ENCODE measurements at places on chromosomes 2 and 18.

- peak; percentile 86 for DNase-seq
Observed at GRCh38 chr18:47944972-47945852, 14.8 kb upstream of the SMAD2 start.

GRCh38 chr18:49238433-49239042 lies 221.9 kb downstream of the DYM start:
- peak; percentile 59 for DNase-seq

DNA sequence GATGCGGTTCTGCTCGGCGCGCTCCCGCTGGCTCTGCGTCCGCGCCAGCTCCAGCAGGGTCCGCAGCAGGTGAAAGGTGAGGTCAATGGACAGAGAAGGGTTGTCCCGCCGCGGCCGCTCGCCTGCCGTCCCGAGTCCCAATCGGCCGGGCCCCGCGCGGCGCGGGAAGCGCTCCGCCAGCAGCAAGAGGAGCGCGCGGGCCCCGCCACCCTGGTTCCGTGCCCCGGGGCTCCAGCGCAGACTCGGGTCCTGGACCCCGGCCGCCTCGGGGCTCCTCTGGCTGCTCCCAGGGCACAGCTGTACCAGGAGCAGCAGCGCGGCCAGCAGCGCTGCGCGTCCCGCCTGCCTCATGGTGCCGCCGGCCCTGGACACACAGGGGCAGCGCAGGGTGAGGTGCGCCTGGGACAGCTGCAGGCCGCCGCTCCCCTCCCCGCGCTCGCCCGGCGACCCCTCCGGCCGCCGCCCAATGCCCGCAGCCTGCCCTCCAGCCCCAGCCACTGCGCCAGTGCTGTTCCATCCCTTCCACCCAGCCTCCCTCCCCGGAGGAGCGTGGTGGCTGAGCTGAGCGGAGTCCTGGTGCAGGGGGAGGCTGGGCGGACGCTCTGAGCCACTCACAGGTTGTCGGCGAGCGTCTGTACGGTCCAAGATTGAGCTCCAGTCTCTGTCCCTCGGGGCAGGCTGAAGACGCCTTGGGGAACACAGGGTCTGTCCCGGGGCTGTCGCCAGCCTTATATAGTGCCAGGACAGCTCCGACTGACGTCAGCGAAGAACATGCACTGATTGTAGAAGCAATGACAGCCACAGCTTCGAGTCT lies 493 bp downstream of the UCN start:
- DNase-seq: no peak

DNA sequence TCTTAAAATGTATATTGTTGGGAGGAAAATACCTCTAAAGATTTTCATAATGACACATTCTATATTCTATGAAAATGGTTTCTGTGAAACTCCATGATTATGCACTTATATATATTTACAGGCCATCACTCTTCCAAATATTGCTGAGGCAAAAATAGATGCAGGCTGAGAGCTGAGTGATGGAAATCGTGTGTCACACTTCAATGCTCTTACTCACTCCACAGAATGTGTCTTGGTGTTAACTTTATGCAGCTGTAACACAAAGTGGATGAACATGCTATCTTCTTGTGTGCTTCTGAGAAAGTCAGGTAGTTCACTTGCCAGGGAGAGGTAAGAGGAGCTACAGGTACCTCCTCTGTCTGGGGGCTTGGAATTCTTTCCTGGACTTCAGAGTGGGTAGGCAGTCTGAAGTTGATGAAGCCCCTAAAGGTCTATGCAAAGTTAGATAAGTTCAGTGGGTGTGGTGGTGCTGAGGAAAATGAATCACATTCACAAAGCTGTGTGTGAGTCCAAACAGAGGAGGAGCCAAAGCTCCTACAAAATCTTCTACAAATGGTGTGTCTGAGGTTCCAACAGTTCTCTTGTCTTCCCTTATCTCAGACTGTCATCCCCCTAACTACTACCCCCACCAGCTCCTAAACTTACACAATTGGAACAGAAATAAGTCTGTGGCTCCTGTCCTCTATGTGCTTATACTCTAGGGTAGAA lies 74.2 kb upstream of the ST6GAL2 start:
- no peak for DNase-seq

DNA sequence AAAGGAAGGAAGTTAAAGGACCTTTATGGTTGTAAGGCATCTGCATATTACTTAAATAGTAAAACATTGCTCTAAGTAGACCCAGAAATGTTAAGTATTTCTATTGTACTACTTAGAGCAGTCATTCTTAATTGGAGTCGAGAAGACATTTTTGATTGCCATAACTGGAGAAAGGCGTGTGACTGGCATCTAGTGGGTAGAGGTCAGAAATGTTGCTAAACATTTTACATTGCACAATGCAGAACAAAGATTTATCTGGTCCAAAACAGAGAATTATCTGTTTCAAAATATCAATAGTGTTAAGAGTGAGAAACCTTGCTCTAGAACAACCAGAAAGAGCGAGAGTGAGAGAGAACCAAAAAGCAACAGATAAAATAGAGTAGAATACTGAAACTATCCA lies 23.3 kb upstream of the ROCK1 start:
- peak; percentile 55 for DNase-seq

GRCh38 chr2:84417453-84418145 lies 41.5 kb downstream of the SUCLG1 start:
- DNase-seq: peak; percentile 8

DNA sequence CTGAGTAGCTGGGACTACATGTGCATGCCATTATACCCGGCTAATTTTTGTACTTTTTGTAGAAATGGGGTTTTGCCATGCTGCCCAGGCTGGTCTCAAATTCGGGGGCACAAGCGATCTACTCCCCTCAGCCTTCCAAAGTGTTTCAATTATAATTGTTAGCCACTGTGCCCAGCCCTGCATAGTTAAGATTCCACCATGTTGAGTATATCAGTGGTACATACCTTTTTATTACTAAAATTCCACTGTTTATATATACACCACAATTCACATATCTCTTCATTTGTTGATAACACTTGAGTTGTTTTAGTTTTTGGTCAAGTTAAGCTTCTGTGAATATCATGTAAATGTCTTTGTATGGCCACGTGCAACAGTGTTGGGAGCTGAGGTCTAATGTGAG lies 12.8 kb upstream of the FMNL2 start:
- DNase-seq: no peak

DNA sequence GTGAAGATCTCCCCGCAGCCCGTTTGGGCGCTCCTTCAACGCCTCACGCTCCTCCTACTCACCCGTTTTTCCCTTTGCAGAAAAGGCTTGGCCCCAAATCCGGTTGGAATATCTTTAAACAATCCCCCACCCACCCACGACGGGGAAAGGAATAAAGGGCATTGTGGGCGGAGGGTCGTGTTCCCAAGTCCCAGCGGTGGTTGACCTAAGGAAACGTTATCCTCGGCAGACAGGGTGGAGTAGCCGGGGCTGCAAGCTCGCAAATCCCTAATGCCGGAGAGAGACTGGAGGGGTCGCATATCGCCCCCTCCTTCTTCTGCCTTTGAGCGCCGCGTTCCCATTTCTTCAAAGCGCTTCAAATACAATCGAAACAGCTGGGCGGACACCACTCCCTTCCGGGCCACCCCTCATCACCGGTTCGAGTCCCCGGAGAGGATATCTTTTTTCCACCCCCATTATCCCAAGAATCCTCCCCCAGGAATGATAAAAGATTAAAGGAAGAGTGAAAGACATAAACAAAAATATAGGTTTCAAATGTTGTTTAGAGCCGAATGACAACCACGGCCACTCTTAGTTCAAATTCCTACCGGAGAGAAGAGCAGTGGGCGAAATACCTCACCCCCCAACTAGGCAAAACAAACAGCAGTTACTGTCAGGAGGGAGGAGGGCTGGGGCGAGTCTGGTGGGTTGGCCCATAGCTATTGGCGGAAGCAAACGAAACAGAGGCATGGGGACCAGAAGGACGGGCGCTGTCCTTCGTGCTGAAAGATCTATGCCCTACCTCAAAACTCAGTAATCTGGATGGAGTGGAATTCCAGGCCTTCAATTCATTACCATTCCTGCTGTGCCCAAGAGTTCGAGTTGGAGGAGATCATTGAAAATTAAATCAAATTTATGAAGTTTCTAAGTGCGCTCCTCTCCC lies 2.8 kb upstream of the GAD1 start:
- peak; percentile 54 for DNase-seq

DNA sequence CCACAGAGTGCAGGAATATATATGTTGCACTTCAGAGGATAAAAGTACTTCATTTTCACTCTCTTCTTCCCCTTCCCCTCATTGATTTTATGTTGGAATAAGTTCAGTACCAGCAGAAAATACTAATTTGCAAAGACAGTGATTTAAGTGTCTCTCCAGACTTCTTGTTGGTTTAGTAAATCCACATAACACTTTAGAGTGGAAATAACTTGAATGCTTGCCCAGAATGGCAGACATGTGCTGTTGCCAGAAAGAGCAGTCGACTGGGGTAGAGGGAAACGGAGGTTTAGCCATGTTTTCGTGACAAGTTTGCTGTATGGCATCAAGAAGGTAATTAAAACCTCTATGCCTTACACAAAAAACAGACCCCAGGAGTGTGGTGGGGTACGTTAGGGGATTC lies 246.0 kb upstream of the CXCR4 start:
- peak; percentile 5 for DNase-seq

DNA sequence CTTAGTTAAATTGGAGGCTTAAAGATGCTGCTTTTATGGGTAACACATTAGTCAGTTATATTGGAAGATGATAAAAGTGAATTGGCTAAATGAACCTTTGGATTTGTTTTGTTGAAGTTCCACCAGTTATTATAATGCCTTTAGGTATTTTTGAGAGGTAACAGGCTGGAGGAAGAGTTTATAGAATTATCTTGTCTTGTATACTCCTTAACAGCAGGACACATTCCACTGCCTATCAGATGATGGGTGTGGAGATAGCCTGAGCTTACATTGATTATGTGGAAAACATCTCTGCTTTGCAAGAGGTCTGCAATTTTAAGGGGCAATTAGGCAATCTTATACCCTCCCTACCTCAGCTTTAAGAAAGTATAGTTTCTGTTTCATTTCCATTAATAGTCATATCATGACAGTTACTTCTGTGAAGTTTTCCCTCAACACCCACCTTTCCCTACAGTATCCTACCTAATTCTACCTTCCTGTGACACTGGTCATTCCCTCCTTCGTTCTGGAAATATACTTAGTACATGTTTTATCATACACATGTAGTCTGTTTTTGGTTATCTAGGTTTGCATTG lies 403.7 kb upstream of the SPRED2 start:
- DNase-seq: no peak

GRCh38 chr2:114170070-114170469 lies 272.4 kb upstream of the DPP10 start:
- no peak for DNase-seq

DNA sequence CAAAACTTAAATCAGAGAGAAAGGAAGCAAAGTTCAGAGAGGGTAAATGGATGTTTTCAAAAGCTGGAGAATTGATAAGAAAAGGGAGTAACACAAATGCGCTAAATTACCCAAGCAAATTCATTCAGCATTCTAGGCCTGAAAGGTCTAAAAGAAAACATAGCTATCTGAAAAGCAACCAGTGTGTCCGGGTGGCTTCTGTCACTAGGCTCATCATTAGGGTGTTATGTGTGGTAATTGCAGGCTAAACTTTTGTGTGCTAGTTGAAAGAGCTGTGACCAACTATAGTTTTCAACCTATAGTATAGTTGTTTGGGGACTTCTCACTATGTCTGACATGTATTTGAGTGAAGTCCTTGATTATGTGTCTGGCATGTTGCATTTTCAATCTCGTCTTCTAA lies 839.6 kb upstream of the ZEB2 start:
- DNase-seq: no peak

GRCh38 chr2:54176577-54176976 lies 61.2 kb downstream of the ACYP2 start:
- peak; percentile 69 for DNase-seq

DNA sequence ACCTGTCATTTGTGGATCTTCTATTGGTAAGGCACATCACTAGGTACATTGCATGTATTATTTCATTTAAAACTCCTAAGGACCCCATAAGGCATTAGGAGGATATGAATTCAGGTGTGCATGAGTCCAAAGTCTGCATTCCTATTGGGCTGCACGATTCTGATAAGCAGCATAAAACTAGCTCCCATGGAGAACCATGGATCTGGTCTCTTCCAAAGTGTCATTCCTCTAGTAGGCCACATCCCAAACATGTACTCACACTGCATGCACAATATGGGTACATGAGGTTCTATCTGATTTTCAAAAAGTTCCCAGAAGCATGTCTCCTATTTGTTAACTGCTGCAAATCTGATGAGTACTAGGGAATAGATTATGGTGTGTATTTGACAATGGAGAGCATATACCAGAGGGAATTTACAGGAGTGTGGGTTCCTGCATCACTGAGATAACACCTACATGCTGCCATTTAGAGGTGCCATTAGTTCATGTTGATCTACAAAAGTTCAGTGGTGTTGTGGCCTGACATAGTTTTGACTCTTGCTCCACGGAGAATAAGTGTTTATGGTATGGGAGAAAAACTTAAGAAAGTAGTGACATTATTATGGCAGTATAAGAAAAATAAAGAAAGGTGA lies 11.3 kb downstream of the CYTIP start:
- DNase-seq: no peak

GRCh38 chr2:62801814-62802523 lies 96.5 kb downstream of the EHBP1 start:
- peak; percentile 40 for DNase-seq

GRCh38 chr2:152483276-152484063 lies 148.5 kb downstream of the FMNL2 start:
- DNase-seq: peak; percentile 41

- DNase-seq: no peak
Observed at GRCh38 chr2:176463546-176463945, 194.3 kb downstream of the MTX2 start.

DNA sequence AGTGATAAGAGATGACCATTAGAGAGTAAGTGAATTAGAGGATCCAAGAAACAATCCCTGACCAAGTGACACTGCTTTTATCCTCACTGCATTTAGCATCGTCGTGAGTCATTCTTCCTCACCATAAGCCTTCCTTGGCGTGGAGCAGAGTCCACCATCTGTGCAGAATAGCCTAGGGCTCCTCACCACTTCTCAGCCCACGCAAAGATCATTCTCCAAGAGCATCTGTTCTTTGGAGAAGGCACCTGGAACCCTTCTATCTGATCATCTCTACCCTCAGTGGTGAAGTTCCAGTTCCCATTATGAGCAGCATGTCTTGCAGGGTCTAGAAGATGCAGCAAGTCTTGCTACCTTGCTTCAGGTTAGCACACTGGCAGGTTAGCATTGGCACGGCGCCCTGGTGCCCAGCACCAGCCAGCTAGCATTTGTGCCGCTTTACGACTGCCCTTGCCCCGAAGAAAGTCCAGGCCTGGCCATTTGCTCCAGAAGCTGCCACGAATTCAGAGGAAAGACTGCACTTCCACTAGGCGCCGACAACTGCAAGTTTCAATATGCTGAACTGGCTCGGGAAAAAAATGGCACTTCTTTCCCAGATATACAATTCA lies 225.8 kb downstream of the TTC32 start:
- peak; percentile 23 for DNase-seq

DNA sequence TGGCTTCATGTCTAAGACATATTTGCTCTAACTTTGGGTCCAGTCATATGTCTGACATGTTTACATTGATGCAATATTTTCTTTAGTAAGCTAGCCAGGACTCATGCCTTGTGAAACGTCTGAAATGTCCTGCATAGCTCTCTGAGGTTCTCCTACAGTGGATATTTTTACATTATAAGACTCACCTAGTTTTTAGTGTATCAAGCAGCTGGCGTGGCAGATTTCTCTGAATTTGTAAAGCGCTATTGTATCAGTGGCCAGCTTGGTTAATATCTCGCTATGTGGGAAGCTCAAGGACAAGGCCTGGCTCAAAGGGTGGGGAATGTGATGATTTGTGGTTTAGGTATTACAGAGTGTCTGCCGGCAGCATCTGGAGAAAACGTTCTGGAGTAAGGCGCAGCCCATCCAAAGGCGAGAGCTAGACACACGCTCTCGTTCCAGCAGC lies 164.3 kb downstream of the LTBP1 start:
- DNase-seq: peak; percentile 54
